Activated CD8-positive, alpha-beta memory T cell treated with anti-CD3 and anti-CD28 coated beads for 1 hour (primary cell): ENCODE measurements at places on chromosomes 3 and 15.

- no peak for DNase-seq
Observed at GRCh38 chr15:99492716-99493115, 73.1 kb upstream of the MEF2A start.

DNA sequence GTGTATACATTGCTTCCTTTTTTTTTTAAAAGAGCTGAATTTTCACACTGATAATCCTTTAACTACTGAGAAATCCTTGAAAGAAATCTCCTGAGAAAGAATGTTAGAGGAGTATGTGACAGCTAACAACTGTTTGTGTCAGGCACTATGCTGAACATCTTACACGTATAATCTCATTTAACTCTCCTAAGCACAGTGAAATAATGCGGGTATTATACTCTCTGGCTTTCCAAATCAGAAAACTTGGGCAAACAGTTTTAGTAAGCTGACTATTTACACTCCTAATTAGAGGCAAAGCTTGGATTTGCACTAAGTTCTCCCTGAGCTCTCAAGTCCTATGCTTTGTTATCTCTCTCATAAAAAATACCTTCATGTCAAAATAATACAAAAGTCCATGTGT, 69.3 kb downstream of the SMARCC1 start:
- no peak for DNase-seq

DNA sequence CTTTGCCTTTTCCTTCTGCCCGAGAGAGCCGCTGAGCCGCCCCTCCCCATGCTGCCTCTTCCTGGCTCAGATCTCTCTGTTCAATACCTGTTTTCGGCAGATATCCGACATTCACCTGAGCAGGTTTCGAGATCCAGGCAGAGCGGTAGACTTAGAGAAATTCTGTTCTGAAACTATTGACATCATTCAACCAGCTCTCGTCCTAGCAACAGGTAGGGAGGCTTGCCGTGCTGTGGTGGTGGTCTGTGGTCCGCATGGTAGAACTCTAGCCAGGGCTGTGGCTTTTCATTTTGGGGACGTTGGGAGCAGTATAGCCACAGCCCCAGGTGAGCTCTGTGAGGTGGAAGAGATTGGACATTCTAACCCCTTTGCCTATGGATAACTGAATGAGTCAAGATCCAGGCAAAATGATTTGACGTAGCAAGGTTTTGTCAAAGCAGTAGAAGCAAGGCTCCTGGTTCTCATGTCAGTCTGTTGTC, 810 bp downstream of the TMEM62 start:
- no peak for DNase-seq

DNA sequence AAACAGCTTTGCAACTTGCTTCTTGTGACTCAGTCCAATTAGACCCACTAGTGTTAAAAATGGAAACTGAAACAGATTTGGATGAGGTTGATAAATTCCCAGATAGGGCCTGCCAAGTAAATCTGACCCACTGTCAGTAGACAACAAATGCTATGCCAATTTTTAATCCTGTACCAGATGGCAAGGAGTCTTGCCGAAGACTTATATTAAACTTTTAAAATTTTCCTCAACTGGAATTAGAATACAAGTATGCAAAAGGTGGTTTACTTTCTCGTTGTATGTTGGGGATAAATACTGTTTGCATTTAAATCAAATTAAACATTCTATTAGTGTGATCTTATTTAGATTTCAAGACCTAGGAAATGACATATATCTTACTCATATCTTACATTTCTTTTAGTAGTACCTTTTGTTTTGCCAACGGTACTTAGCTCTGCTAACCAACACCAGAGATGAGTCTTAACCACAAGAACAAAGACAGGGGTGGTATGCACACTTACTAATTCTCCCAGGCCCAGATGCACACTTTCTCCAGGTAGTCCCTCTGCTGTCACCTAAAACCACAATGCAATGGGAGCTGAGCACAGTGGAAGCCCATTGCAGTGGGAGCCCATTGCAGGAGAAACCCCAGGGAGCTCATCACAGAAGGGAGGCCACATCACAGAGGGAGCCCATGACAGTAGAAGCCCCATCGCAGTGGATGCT, 77.8 kb downstream of the WWTR1 start:
- no peak for DNase-seq

DNA sequence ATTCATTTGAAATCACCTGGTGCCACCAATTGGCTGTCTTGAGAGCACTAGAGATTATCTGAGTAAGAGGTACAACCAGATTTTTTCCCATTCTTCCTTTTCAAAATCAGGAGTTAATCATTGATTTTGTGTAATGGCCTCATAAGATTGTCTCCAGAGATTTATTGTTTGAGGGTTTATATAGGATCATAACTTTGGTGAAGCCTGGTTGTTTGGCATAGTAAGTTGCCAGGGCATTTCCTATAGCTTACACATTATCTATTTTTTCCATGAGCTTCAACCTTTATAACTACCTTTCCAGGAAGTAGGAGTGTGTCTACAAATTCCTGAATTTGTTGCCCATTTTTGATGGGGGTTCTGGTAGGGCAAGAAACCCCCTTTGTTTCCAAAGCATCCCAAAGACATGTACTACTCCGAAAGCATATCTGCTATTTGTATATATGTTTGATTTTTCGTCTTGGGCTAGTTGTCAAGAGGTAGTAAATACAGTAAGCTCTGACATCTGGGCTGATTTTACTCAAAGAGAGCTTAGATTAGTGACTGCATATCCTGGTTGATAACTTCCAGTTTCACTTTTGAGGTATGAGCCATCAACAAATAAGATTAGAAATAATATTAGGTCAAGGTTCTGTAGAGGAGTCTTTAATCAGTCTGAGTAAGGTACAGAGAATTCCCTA, 11.7 kb upstream of the PRR23B start:
- no peak for DNase-seq

- no peak for DNase-seq
Observed at GRCh38 chr15:83324799-83325198, 40.3 kb upstream of the BNC1 start.

DNA sequence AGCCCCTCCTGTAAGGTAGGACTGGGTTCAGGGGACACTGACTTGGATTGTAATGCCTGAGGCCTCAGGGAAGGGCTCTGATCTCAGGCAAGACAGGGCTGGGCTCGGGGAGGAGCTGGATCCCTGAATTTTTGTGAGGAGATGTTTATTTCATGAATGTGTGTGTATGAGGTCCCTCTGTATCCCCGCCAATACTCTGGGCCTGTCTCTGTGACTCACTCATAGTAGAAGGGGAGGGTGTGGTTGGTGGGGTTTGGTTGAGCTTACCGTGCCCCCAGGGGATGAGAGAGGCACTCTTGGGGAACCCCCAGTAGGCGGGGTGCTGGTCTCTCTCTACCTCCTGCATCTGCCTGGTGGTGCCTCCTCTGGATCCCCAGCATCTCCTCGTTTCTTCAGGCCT, 28.1 kb downstream of the RPSA start:
- no peak for DNase-seq

- no peak for DNase-seq
Observed at GRCh38 chr3:12221663-12222062, 63.0 kb upstream of the TIMP4 start.

GRCh38 chr3:30919564-30919963, 25.1 kb upstream of the GADL1 start:
- no peak for DNase-seq

- DNase-seq: no peak
Observed at GRCh38 chr15:100653608-100654007, 51.2 kb downstream of the ASB7 start.

DNA sequence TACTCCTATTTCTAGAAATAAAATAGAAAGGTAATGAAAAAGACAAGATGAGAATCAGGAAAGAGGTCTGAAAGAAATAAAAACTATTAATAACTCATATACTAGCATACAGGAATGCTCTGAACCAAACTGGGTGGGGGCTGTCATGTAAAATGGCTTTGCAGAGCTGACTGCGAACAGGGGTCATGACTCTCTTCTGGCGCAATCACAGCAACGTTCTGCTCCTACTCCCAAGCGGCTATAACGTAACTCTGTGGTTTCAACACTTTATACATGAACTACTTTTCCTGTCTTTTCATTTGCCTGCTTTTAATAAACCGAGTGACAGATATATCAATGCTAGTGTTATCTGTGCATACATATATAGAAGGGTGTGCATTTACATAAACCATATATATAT, 116.7 kb downstream of the DLG1 start:
- DNase-seq: no peak

DNA sequence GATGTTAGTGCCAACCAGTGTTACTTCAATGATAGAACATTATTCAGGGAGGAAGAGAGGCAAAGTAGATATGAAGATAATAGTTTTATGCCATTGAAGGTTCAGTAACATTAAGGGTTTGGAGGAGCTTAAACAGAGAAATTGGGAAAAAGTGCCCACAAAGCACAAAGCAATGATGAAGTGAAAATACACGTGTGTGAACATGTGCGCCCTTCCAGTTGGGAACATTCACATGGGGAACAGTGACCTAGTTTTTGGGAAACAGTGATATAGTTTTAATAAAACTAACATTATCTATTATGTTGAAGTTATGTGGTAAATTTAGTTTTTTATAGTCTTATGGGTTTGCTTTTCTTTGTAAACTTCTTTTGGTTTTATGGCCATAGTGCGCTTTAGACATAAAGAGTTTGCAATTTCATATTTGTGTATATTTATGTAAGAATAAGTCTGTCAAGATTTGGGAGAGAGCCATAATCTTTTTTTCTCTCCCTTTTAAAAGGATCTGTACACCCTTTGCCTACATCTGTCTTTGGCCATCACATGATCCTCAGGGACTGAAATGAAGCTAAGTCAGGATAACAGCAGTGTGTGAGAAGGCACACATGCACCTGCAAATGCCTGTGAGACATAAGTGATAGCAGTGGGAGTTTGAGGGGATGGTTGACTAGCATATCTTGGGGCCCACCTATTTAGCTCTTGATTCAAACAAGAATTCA, 450.3 kb upstream of the THRB start:
- no peak for DNase-seq

GRCh38 chr3:150248116-150248887, 159.8 kb upstream of the TSC22D2 start:
- no peak for DNase-seq

DNA sequence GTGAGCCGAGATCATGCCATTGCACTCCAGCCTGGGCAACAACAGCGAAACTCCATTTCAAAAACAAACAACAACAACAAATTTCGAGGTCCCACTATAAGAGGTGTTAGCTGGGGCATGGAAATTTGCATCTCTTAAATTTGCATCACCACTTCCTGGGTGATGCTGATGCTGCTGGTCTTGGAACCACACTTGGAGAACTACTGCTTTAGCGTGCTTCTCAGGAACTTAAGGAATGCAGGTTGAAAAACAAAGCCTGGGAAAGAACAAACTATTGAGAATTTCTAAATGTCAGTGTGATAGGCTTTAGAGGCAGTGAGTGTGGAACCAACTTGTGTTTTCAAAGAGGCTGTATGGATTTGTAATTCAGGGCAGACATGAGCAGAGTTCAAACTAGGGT, 858.4 kb upstream of the ARPP21 start:
- DNase-seq: no peak

- no peak for DNase-seq
Observed at GRCh38 chr3:24493746-24494617, 668 bp downstream of the THRB start.

DNA sequence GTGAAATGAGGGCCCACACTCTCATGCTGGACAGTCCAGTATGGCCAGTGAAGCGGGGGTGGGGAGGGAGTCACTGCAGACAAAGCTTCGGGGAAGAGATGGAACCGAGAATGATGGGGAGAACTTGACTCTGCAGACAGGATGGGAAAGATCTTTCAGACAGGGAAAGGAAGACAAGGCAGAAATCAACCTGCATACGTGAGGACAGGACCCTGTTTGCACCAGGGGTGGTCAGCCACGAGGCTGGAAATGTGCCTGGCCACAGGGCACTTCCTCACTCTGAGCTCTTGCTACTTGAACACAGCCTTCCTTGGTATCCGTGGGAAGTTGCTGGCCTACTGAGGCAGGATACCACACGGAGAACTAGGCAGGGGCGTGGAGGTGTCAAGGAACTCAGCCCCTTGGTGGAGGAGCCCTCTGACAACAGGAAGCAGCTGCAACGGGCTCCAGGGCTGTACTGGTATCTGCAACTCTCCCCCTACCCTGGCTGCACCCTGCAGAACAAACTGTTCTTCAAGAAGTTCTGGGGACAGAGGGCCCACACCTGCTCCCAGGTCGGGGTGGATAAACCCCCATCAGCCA, 9.3 kb upstream of the SRP14 start:
- no peak for DNase-seq

DNA sequence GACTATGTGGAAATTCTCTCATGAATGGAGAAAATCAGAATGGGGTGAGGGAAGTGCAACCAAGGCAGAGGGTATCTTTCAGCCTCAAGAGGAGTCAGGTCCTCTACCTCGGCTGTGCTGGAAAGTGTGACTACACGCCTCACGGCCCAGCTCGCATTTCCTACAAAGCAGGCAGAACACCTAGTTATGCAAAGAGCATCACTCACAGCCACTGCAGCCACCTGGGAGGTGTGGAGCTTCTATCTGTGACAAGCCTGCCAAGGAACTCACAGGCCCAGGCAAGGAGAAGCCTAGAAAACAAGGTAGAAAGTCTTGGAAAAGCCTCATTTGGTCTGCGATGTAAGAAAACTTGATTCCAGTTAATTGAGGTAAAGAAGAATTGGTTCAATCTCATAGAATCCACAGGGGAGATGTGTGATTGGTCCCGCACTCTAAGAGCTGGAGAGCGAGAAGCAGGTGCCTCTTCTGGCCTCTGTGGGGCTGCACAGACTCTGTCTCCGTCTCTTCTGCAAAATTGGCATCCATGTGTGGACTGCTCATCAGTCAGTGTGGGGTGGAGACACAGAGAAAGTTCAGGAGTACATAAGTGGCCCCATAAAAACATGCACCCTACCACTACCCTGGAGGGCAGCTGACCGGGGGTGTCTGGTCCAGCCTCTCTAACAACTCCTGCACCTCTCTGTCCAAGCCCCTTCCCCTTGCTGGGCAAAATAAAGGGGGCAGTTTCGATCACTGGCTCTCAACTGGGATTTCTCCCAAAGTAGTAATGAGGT, 76.8 kb downstream of the TAMM41 start:
- no peak for DNase-seq

DNA sequence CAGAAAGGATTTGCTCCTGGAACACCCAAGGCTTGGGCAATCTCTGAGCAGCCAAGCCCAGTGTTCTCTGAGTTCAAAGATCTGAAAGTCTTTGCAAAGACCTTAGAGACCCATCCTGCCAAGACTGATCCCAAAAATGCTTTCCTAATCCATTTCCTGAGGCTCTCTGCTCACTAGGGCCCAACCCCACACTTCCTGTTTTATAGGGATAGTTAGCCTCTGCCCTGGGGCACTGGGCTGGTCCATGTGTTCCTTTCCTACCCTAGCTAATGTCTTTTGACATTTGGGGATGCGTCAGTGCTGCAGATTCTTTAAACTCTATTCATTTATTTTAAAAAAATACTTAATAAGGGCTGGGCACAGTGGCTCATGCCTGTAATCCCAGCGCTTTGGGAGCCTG, 372.7 kb downstream of the ROBO2 start:
- DNase-seq: no peak
